ENCODE measurements at places on chromosomes 6 and 20.

- DNase-seq, result no peak
These were observed 8.9 kb downstream of the ITPR3 start for GRCh38 chr6:33630014-33630413.

- peak; percentile 46 for DNase-seq
These were observed 412 bp downstream of the TRIB3 start for GRCh38 chr20:380763-381580.

DNA sequence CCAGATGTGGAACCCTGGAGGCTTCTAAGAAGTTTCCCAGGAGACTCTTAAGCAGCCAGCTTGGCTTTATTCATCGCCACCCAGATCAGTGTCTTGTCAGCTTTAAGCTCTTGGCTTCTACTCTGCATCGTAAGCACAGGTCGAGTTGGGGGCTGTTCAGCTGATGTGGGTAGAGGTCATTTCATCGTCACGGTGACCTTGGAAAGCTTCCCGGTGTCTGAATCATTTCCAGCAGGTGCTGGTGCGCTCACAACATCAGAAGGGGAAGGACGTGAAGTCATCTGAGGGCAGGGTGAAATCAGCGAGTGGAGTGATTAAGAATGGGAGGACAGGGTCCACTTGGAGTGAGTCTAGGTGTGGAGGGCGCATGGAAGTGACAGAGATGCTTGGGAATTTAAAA, 112.6 kb downstream of the SASH1 start:
- DNase-seq, result no peak

DNA sequence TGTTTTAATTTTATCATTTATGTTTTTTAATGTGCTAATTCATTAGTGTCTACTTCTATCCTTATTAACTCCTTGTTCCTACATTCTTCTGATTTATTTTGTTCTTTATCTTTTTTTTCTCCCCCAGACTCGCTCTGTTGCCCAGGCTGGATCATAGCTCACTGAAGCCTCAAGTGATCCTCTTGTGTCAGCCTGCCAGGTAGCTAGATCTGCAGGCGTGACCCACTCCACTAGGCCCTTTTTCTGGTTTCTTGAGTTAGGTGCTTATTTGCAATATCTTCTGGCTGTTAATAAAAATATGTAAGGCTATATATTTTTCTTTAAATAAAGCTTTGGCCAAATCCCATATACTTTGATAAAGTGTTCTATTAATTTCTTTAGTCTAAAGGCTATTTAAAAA, 2.8 kb downstream of the TAF11 start:
- DNase-seq, result no peak

GRCh38 chr6:52620055-52620905, 43.4 kb upstream of the TRAM2 start:
- DNase-seq, result no peak

DNA sequence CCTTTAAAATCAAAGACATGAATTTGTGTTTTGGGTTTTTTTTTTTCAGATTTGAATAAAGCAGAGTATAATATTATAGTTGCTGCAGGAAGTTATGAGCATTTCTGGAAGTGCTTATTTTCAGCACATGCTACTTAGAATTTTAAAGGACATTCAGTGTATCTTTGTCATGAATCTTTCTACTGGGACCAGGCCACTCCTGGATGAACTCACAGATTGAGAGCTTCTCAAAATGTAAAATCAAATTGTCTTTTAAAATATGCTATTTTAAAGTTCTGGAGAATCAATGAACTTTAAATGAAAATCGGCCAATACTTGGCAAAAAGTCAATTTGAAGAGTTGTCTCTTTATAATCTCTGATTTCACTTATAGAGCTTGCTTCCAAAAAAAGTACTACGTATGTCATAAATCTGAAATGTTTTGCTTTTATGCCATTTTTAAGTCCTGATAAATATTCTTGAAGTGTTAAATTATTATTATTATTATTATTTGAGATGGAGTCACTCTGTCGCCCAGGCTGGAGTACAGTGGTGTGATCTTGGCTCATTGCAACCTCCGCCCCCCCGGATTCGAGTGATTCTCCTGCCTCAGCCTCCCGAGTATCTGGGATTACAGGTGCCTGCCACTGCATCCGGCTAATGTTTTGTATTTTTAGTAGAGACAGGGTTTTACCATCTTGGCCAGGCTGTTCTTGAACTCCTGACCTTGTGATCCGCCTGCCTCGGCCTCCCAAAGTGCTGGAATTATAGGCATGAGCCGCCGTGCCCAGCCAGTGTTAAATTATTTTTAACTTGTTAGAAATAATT, 175.7 kb upstream of the AKAP12 start:
- DNase-seq, result no peak

DNA sequence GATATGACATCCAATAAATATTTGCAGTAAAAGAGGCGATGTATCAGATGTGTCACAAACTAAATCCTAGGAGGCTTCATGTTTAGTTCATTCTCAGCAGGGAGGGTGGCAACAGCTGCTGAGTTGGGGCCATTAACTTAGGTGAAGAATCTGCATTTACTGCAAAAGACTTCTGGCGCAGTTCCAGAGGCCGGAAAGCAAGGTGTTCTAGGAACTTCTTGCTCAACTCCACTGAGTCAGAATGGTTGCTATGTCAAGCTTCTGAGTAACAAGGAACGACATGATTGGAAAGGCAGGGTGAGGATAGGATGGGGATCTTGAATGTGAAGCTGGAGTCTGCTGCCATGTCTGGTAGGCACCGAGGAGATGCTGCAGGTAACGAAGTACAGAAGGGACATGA, 11.7 kb downstream of the ADNP start:
- DNase-seq, result no peak

DNA sequence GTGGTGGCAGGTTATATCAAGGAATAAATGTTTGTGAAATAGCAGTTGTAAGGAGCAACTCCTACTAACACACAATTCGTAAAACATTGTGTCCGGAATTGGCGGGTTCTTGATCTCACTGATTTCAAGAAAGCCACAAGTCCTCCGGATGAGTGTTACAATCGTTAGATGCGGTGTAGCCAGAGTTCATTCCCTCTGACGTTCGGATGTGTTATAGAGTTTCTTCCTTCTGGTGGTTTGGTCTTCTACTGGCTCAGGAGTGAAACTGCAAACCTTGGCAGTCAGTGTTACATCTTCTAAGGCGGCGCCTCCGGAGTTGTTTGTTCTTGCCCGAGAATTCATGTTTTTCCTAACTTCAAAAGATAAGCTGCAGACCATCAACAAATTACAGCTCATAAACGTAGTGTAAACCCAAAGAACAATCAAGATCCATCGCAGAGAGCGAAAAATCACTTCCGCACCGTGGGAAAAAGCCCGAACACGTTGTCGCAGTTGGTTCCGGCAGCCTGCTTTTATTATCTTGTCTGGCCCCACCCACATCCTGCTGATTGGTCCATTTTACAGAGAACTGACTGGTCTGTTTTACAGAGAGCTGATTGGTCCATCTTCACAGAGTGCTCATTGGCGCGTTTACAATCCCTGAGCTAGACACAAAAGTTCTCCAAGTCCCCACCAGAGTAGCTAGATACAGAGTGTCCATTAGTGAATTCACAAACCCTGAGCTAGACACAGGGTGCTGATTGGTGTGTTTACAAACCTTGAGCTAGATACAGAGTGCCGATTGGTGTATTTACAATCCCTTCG, 58.2 kb downstream of the TRIM27 start:
- DNase-seq, result no peak

- DNase-seq, result no peak
These were observed 69.3 kb upstream of the IER3 start for GRCh38 chr6:30813631-30814145.

GRCh38 chr20:8898823-8899222, 170.1 kb upstream of the PLCB4 start:
- no peak for DNase-seq

DNA sequence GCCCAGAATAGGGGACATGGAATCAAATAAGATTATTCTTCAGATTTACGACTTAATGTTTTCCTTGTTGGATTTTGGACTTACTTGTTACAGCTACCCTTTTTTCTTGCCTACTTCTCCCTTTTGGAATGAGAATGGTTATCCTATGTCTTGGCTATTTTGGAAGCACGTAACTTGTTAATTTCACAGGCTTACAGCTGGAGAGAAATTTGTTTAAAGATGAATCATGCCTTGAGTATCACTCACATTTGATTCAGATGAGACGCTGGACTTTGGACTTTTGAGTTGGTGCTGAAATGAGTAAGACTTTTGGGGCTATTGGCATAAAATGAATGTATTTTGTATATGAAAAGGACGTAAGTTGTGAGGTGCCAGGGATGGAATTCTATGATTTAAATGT, 83.3 kb downstream of the SMPDL3A start:
- DNase-seq, result no peak

GRCh38 chr20:50390685-50391443, 119.3 kb upstream of the PTPN1 start:
- no peak for DNase-seq

GRCh38 chr6:44071670-44072451, 55.4 kb downstream of the MRPL14 start:
- DNase-seq, result no peak

DNA sequence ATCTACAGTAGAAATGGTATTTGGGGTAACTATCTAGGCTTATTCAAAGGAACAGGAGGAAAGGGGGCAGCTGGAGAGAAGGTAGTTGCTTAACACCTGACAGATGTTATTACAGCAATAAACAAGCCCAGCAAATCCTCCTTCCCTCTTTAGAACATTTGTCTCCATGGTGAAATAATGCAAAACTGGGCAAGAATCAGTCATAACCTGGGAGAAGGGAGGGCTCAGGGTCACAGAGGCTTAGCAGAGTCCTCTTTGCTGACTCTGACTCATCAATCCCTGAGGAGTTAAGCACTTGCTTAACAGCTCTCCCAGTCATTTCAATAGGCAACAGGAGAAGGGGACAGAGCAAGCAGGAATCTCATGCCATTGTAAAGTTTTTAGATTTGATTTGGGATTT, 230.3 kb downstream of the IBTK start:
- DNase-seq, result no peak

GRCh38 chr6:96086745-96087144, 71.0 kb downstream of the FUT9 start:
- no peak for DNase-seq

- no peak for DNase-seq
These were observed 154.5 kb downstream of the CFAP61 start for GRCh38 chr20:20206788-20207187.

DNA sequence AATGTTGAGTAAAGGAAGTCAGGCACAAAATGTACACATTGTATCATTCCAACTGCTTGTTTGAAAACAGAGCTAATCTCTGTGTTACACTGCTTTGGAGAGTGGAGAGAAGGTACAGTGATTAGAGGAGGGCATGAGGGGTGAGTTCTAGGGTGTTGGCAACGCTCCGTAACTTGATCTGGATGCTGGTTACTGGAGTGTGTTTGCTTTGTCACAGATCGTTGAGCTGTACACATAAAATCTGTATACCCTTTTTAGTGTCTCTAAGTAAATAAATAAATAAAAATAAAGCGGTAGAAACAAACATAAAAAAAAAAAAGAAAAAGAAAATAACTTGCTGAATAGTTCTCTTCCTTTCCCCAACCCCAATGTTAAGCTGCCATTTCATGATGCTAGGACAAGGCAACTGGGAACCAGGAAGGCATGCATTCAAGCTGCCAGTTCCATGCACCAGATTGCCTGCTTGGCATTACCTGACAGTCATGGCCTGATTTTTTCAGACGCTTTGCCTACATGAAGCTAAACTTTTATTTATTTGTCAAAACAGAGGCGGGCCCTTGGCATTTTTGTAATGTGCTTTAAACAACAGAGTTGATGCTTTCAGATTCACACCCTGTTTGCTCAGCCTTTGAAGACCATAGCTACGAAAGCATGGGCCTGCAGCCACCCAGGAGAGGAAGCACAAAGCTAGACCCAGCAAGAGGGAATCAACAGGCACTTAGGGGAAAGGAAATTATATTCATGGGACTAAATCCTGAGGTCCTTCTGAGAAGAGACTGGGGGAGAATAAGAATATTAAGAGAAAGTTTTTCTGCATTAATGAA, 21.2 kb downstream of the TNFRSF21 start:
- no peak for DNase-seq

Data from GOT3 (cell line).